ENCODE measurements at places on chromosomes 12 and 14.

DNA sequence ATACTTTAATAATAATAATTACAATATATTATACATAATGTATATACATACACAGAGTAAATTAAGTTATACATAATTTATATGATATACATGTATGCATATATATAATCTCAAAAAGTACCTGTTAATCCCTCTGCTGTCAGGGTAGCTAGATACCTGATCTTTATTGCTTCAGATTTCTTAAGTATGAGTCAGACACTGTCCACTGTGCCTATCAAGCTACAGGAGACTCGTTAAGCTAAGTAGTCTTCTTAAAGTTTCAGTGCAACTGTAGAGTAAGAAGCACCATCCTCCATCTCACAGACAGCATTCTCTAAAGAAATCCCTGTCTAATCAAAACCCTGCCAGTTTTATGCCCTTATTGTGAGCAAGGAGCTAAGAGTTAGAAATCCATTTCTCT lies 428.7 kb downstream of the RERGL start:
- no peak for DNase-seq

DNA sequence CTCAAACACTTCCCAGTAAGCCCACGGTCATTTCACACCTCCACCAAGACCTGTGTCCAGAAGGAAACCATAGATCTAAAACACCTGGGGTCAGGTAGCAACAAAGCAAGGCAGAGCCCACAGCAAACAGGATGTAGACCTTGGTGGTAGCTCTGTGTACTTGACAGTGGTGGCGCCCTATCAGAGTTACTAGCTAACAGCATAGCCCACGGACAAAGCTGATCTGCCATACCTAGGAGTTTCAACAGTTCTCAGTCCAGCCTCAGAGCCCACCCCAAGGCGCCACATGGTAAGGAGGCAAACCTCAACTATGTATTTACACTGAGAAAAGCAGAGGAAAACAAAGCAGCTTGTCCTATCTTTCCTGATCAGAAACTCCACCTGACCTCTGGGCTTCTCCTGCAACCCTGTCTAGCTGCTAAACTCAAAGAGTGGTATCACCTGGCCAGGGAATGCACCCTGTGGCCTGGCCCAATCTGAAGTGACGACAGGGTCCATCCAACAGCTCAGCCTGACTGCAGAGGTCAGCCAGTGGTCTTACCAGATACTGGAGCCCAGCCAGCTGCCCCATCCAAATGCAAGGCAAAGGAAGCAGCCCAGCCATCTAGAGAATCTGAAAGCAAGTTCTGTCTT lies 46.3 kb downstream of the STON2 start:
- no peak for DNase-seq

DNA sequence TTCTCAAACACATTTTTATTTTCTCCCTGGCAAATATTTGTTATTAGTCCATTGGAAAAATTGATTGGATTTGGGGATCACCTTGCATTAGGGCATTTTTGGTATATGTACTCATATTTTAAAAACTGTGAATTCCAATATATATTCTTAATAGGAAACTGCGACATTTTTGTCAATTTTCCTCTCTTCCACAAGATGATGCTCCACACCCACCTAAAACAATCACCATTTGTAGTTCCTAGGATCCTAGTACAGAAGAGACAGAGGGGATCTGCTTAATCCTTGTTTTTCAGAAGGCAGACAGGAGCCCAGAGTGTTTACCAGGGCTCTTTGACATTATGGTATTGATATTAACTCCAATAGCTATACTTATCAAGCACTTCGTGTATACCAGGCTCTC lies 22.8 kb upstream of the OASL start:
- DNase-seq: peak; percentile 33

GRCh38 chr14:47543459-47543858 lies 131.9 kb downstream of the MDGA2 start:
- DNase-seq: no peak

- no peak for DNase-seq
Measured at GRCh38 chr12:51910691-51911090, 3.4 kb downstream of the ACVRL1 start.

- no peak for DNase-seq
Measured at GRCh38 chr12:32379213-32379612, 20.1 kb upstream of the FGD4 start.

DNA sequence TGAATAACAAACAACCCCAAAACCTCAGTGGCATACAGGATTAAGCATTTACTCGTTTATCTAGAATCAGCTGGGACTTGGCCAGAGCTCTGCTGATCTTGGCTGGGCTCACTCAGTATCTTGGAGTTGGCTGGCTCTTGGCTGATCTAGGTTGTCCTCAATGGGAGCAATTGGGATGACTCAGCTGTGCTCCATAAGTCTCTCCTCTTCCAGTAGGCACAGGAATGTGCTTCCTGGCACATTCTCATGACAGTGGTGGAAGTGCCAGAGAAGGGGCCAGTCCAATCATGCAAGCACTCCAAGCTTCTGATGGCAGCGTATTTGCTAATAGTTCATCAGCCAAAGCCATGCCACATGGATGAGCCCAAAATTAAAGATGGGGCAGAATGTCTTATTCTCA lies 41.7 kb upstream of the ANO4 start:
- no peak for DNase-seq

DNA sequence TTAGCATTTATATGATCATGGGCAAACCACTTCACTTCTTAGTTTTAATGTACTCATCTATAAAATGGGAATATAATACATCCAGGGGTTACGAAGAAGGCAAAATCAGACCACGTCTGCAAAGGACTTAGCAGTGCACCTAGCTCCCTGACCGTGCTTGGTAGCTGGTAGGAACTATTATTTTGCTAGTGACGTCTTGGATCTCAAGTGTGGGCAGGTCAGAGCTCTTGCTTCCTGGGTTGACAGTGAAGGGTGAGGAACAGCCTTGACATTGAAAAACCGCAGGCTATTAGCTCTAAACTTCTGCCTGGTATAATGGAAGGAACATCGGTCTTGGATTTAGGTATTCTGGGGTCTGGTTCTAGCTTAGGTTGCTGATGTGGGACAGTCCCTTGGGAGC lies 89.3 kb upstream of the MED13L start:
- no peak for DNase-seq

DNA sequence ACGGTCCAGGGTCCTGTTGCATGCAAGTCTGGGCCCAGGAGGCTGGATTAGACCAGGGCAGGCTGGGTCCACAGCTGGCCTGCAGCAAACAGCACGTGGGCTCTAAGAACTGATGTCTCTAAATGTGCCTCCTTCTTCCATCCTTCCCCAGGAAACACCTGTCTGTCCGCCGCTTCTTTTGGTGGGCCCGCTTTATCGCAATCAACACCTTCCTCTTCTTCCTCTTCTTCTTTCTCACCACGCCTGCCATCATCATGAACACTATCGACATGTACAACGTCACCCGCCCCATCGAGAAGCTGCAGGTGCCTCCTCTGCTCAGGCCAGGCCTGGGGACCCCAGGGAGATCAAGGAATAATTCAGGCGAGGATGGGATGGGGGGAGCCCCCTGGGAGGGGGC lies 28.3 kb downstream of the NGB start:
- no peak for DNase-seq

- DNase-seq: peak; percentile 43
Measured at GRCh38 chr12:47080725-47081502, 1.2 kb upstream of the AMIGO2 start.

DNA sequence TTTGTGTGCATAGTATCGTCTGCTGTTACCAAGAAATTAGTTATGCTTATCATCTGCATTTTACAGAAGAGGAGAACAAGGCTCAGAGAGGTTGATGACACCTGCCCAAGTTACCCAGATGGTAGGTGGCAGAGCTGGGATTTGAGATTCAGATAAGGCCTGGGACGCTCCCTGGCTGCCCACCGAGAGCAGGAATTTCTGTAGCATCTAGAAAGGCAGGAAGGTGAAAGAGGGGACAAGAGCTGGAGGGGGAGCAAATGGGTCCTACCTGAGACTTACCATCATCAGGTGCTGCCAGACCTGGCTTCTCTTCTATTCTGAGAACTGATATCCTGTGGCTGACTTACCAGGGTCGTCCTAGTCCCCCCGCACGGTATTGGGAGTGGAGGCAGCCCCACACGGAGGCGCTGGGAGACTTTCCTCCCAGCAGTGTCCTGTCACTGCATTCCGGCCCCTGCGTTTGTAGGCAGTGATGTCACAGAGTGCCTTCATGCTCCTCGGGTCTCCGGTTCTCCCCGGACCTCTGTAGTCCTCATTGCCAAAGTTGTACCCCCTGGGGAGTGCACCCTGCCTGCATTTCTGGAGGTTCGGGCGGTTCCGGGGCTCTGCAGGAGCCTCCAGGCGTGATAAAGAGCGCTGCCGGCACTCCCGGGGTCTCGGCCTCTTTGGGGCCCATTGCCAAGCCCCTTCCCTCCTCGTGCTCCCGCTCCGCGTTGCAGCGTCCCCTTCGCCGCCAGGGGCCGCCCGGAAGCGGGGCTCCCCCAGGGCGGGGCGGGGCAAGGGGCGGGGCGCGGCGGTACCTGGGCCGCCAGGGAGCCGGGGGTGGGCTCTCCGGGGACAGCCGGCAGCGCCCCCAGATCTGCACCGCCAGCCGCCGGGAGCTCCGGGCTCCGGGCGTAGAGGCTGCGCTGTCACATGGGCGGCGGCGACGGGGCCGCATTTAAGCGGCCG lies at the start of gene CABP1:
CABP1 (plus strand) TSS at position 856 of the 951 bp plus-strand sequence; CDS start at position 916, 60 bp downstream.
- no peak for DNase-seq

DNA sequence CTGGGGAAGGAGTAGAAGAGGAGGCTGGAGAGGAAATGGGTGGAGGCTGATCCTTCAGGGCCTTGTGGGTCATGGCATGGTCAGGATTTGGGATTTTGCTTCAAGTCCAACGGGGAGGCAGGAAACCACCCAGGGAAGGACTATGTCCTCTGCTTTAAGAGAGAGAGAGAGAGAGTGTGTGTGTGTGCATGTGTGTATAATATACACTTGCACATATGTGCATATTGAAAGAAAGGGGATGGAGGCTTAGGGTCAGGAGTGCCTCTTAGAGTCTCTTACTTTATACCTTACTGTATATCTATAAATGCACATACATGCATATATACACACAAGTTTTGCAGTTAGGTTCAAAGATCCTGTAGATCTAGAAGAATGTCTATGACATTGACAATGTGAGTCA lies 94.8 kb downstream of the RGS6 start:
- DNase-seq: no peak

DNA sequence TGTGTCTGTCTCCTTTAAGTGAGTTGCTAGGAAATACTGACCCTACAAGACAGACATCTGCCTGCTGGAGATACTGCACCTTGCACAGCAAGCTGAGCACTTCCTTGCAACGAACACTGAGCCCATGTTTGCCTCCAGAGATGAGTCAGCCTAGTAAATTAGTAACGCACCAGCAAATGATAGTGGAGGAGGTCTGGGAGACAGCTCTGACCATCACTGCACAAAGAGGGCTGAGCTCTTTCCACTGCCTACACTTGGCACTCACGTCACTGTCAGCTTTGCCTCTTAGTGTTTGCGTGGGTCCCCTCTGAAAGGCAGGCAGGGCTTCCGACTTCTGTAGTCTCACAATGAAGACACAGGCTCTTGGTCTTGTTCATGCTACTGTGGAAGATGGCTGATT lies 109.0 kb downstream of the APAF1 start:
- DNase-seq: no peak

DNA sequence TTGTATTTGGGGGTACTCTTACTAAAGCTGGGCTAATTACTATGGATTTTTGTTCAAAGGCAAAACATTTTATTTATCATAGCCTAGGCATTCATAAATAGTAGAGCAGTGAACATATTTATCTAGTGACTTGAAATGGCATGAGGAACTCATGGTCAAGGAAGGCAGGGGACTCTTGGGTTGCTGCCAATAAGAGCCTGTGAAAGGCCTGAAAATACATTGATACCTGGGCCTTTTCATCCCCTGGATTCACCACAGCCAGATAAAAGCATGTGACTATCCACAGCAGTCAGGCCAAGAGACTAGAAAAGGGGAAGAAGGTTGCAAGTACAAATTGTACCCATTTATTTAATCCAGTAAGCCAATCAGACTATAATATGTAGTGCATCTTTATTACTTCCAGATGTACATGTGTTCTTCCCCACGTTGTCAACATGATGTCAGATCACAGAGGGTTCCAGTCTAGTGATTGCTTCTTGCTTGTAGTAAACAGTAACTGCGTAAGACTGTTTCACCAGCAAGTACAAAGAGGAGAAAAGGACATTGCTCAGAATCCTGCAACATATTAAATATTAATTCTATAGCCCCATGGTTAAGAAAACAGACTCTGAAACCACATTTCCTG lies 409.7 kb downstream of the NOVA1 start:
- no peak for DNase-seq

DNA sequence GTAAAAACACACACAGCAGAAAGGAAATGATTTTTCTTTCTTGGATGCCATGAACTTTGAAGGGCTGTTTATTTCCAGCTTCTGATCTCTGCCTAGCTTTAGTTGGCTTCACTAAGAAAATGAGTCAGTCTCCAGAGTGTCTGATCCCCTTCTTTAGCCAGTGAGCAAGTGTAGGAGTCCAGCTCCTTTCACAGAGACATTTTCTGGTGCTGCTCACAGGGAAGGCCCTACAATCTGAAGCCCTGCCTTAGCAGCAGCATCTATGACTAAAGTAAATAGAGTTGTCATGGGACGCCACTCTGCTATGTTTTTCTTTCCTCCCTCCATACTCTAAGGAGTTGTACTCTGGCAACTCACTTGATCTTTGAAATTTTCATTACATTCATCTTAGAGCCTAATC lies 103.5 kb downstream of the RPAP3 start:
- DNase-seq: no peak

DNA sequence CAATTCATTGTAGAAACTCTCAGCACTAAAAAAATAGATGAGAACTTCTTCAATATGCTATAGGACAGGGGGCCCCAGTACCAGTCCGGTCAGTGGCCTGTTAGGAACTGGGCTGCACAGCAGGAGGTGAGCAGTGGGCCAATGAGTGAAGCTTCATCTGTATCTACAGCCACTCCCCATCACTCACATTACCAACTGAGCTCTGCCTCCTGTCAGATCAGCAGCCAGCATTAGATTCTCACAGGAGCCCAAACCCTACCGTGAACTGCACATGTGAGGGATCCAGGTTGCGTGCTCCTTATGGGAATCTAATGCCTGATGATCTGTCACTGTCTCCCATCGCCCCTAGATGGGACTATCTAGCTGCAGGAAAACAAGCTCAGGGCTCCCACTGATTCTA lies 15.7 kb upstream of the ANO2 start:
- no peak for DNase-seq

Data from MV-4-11 (cell line).